ENCODE measurements at places on chromosomes 12 and 14.

DNA sequence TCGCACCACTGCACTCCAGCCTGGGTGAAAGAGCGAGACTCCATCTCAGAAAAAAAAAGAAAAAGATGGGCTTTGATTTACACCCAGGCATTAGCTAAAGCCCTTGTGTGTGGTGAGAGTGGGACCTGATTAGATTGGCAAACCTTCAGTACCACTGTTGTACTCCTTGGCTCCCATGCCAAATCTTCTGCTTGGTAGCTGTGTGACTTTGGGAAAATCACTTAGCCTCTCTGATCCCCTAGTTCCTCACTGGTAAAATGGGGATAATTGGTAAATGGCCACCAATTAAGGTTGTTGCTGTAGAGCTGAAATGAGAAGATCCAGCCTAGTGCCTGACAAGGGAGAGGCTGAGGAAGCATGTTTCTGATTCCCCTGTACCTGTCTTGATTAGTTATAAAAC lies 63.7 kb downstream of the SLC25A47 start:
- no peak for DNase-seq

- peak; percentile 20 for DNase-seq
Observed at GRCh38 chr12:116187151-116187511, 90.4 kb downstream of the MED13L start.

DNA sequence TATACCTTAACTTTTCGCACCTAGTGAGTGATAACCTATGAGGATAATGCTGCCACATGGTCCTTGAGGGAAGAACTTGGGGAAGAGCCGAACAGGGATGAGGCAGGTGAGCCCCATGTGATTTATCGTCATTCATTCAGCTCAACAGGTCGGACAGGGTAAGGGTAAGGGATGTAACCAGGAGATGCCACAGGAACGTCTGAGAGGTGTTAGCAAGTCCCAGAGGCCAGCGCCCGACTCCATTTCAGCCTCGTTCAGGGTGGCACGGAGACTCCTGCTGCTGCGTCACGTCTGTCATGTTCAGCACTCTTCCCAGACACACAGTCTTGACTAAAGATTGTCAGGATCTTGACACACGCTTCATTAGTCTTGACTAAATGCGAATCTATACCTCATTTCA lies 23.4 kb upstream of the TIGAR start:
- no peak for DNase-seq

GRCh38 chr12:111014547-111014946 lies 94.2 kb upstream of the MYL2 start:
- DNase-seq: no peak

DNA sequence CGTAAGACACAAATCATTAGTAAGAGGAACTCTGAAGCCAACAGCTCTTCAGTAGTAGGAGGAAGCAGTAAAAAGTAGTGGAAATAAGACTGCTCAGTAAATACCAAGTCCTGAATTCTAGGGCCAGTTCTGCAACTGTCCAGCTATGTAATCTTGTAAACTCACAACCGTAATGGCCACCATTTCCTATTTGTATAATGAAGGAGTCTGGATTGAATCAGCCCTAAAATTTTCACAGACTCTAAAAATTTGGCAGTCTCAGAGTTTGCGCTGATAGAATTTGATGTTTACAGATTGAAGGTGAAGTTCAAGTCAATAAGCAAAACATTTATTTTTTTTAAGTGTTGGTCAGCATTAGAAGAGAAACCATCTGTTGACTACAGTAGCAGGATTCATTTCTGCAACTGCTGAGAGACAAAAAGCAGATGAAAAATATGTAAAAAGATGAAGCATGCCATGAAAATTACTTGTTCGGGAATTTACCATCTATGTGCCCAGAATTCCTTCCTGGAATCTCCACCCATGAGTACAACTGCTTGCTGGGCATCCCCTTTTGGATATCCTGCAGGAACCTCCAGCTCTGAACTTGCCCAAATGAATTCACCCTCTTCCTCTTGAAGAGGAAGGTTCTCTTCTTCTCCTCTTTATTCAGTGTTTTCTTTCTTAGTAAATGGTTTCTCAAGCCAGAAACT lies 47.5 kb downstream of the GALNT4 start:
- DNase-seq: no peak

DNA sequence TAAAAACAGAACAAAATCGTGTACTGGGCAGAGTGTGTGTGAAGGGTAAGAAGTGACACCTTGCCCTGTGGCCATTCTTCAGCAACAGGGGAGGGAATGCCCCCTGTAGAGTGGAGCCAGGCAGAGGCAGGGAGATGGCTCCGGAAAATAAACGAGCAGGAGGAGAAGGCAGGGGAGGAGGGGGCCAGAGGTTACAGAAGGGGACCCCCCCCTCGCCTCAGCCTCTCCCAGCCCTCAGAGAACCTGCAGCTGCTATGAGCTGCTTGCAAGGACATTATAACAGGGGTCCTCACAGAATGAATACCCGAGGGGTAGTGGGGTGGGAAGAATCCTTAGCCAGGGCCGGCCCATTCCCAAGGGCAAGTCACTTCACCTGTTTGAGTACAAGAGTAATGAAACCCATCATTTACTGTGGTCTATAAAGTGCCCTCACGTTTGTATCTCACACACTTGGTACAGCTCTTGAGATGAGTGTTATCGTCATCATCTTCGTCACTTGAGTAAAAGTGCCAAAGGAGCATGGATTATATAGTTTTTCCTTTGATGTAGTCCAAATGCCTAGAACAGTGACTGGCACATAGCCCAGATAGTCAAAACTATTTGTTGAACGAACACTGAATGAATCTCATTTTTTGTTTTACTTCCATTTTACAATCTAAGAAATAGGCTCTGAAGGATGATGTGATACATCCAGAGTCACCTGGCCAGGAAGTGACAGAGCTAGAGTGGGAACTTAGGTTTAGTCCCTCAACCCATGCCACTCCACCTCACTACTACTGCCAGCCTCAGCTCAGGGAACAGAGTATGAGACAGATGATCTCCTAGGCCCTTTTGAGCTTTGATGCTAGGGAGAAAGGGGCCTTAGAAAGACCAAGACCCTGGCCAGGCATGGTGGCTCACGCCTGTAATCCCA lies 14.5 kb downstream of the SCNN1A start:
- no peak for DNase-seq

- DNase-seq: no peak
Observed at GRCh38 chr12:16407346-16407745, 59.9 kb downstream of the MGST1 start.

DNA sequence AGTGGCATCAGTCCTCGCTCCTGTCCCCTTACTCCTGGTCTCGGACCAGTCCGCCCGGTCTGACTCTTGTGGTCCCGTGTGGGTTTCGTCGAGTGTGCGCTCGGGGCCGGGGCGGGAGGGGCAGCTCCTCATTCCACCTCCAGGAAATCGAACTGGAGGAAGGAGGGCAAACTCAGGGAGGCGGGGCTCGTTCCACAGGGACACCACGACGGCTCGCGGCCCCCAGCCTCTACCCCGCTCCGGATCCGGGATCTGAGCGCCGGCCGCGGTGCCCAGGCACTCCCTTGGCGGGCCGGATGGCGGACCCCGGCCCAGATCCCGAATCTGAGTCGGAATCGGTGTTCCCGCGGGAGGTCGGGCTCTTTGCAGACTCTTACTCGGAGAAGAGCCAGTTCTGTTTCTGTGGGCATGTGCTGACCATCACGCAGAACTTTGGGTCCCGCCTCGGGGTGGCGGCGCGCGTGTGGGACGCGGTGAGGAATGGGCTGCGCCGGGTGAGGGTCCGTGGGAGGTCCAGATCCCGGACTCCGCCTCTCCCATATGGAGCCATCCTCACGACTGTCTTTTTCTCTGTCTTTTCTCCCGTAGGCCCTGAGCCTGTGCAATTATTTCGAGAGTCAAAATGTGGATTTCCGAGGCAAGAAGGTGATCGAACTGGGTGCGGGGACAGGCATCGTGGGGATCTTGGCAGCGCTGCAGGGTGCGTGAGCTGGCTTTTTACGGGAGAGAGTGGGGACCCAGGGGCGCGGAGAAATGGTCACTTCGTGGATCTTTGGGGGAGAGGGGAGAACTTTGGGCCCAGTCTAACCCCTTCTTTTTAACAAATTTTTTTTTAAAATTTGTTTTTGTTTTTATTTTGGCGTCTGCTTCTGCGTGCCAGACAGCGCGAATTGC lies at the start of gene EEF1AKMT3:
TSS of gene EEF1AKMT3 (plus strand) at position 186 of the 894 bp plus-strand sequence. CDS start at position 297, 111 bp downstream.
- DNase-seq: peak; percentile 42

GRCh38 chr12:81296556-81297305 lies 218.9 kb downstream of the ACSS3 start:
- no peak for DNase-seq

GRCh38 chr12:3275171-3276041 lies 198.2 kb downstream of the TSPAN9 start:
- peak; percentile 48 for DNase-seq

DNA sequence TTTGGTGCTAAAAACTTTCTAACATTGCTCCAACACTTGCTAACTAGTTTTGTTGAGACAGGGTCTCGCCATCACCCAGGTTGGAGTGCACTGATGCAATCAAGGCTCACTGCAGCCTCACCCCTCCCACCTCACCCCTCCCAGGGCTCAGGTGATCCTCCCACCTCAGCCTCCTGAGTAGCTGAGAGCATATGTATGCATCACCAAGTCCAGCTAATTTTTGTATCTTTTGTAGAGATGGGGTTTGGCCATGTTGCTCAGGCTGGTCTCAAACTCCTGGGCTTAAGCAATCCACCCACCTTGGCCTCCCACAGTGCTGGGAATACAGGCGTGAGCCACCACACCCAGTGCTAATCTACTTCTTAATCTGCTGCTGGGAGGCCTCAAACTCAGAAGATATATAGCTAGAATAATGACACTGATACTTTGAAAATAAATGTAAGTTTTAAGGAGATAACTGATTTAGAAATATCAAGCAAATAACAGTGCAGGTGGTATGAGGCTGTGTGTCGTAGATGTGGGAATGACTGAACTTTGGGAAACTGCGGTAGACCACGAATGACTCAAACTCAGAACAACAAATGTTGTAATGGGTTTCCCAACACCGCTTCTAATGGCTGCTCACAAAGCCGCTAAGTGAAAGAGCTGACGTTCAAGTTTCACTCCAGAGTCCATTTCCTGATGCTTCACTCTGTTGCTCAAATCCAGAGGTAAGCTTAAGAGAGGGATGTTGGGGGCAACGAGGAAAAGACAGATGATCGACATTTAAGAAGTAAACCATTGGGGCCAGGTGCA lies 10.0 kb downstream of the TMCC3 start:
- no peak for DNase-seq

GRCh38 chr14:68982581-68982980 lies 3.5 kb upstream of the ACTN1 start:
- DNase-seq: no peak

DNA sequence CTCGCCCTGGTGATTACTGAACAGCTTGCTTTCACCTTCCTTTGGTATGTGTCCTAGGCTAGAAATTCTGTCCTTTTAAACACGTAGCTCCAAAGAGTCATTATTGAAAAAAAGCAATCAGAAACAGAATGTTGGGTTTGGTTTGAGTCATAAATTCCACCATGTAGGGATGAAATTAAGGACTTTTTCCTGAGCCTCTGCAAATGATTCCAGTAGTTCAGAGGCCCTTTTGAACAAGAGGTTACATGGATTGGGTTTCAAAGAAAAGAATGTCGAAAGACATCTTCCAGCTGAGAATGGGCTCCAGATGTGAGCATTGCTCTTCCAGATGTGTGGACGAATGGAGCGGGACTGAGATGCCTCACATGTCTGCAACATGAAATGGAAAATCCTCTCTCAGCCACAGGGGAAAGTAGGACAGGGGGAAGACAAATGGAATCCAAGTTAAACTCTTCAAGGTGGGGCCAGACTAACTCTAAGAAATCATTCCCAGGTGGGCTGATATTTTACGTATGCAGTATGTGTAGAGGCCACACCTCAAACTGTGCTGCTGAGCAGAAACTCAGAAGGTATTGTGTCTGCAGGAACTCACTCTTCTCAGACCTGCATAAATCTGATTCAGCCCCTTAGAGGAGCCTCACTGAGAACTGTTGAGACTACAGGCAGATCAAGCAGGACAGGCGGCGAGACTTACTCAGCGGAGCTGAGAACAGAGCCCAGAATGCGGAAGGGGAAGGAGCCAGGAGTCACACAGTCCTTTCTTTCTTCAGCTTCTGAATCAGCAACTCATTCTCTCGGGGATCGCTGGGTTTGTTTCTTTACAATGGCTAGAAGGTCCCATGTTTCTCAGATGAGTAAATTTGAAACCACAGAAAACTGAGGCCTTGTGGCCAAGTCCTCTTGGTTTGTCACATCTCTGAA lies 23.3 kb upstream of the EMP1 start:
- no peak for DNase-seq

DNA sequence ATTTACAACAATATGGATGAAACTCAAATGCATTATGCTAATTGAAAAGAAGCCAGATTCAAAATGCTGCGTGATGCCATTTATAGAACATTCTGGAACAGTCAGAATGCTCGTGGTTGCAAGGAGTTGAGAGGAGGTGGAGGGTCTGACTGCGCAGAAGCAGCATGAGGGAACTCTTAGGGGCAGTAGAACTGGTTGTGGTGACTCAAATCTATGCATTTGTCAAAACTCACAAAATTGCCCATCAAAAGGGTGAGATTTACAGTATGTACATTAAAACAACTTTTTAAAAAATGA lies 113.7 kb upstream of the PDZRN4 start:
- DNase-seq: no peak

- peak; percentile 46 for DNase-seq
Observed at GRCh38 chr12:42129595-42130204, 15.0 kb downstream of the GXYLT1 start.

GRCh38 chr12:69321351-69321750 lies 26.8 kb upstream of the LYZ start:
- DNase-seq: no peak

- DNase-seq: no peak
Observed at GRCh38 chr12:84857525-84858208, 54.9 kb downstream of the SLC6A15 start.

- DNase-seq: no peak
Observed at GRCh38 chr14:52848626-52849025, 57.2 kb upstream of the GNPNAT1 start.

GRCh38 chr12:118959348-118959747 lies 22.0 kb upstream of the SRRM4 start:
- DNase-seq: no peak

DNA sequence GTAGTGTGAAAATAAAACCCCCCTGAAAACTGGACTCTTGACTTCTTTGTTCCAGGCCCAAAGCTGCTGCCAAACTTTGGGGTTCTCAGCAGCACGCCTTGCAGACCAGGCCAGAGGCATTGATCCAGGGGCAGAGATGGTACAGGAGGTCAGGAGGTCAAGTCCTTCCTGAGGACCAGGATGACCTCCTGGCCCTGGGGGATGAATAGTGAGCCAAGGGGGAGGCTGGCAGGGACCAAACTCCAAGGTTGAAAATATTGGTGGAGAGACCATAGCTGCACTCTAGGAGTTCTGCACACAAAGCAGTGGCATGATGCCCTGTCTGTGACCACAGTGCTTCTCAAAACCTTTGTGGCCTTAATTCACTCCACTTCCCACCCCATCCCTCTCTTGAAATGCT lies 12.1 kb downstream of the SLC10A1 start:
- DNase-seq: no peak

GRCh38 chr12:30911207-30911606 lies 15.3 kb upstream of the TSPAN11 start:
- no peak for DNase-seq

- DNase-seq: peak; percentile 36
Observed at GRCh38 chr14:71438684-71439083, 493.5 kb upstream of the RGS6 start.

- DNase-seq: peak; percentile 37
Observed at GRCh38 chr12:67151886-67152285, 117.3 kb upstream of the CAND1 start.

Measured in NCI-H2227 treated with DMSO at 0.1 percent for 48 hours (cell line).